ENCODE measurements at places on chromosomes 16 and 17.

- no peak for DNase-seq
Observed at GRCh38 chr17:15469260-15469659, 1.8 kb upstream of the CDRT4 start.

GRCh38 chr16:88703486-88704309 is 2.5 kb downstream of the RNF166 start:
- no peak for DNase-seq

GRCh38 chr17:55341432-55341831 is 76.7 kb downstream of the HLF start:
- no peak for DNase-seq

GRCh38 chr17:4560421-4560820 is at the start of gene GGT6:
TSS of gene GGT6 (minus strand) at chr17:4560577. CDS start at chr17:4560521, 56 bp downstream.
- DNase-seq = no peak

DNA sequence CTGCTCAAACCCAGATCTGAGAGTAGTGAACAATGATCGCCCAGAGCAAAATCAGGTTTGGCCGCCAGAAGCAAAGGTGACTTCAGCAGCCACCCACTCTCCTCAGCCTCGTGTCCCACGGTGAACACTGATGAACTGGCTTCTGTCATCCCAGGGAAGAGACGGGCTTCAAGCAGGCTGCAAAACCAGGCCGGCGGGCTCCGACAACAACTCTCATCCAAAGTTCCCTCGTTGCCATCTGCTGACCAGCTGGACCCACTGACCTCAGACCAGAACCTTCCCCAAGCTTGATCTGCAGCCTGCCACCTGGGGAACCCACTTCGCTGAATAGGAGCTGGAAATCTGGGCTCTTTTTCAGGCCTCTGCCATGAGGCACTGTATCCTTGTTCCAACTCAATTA is 69.6 kb upstream of the MRTFB start:
- no peak for DNase-seq

- DNase-seq = no peak
Observed at GRCh38 chr16:84040823-84041820, 1.5 kb downstream of the SLC38A8 start.

DNA sequence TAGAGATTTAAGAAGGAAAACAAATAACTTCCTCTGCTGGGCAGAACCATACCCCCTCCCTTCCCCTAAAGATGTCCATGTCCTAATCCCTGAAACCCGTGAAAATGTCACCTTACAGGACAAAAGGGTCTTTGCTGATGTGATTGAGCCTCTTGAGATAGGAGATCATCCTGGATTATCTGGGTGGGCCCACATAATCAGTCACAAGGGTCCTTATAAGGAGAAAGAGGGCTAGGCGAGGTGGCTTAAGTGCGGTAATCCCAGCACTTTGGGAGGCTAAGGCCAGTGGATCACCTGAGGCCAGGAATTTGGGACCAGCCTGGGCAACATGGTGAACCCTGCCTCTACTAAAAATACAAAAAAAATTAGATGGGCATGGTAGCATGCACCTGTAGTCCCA is 12.0 kb upstream of the SLC39A11 start:
- DNase-seq = no peak

GRCh38 chr16:57413301-57413730 is 8.7 kb downstream of the CCL17 start:
- DNase-seq = no peak

DNA sequence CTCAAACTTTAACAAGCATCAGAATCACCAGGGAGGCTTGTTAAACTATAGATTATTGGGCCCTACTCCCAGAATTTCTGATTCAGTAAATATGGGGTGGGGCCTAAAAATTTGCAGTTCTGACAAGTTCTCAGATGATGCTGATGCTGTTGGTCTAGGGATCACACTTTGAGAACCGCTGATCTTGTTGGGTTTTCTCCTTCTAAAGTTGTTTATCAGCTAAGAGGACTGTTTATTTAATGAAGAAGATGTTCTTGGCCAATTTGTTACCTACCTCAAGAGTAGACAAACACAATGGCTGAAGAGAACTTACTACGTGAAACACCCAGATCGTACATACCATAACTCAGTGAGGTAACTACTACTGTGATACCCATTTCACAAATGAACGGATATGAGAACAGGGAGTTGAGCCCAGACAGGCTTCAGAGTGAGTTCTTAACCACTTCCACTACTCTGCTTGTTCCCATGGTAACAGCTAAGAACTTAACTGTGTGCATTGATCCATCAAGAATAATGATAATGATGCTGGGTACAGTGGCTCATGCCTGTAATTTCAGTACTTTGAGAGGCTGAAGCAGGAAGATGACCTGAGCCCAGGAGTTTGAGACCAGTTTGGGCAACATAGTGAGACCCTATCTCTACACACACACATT is 85.3 kb upstream of the NSRP1 start:
- no peak for DNase-seq

- no peak for DNase-seq
Observed at GRCh38 chr17:48905987-48906515, 2.2 kb upstream of the UBE2Z start.

DNA sequence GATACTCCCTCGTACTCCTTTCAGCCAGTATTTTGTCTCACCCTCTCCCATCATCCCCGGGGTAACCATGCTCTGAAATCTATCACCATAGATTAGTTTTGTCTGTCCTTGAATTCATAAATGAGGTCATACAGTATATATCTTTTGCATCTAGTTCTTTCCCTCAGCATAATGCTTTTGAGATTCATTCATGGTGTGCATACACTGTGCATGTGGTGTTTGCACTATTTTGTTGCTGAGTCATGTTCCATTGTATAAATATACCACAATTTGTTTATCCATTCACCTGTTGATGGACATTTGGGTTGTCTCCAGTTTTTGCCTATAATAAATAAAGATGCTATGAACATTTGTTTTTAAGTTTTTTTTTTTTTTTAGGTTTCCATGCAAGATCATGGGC is 34.2 kb upstream of the NLRP1 start:
- DNase-seq = no peak

DNA sequence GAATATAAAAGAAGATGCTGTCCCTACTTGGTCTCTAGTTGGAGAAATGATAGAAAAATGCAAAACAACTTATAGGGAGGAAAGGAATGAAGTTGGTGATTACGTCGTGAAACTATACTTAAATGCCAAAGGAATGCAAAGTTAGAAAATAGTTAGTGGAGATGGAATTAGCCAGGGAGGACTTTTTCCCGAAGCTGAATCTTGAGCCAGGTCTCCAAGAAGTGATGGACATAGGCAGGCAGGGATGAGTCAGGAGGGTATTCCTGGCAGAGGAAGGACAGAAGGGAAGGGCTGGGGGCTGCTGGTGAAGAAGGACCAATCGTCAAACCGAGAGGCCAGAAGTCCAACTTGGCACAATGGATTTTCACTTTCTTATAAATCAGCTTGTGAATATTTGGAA is 1.8 kb downstream of the SNTB2 start:
- DNase-seq = no peak

- no peak for DNase-seq
Observed at GRCh38 chr17:43986225-43986981, 18.0 kb upstream of the NAGS start.

DNA sequence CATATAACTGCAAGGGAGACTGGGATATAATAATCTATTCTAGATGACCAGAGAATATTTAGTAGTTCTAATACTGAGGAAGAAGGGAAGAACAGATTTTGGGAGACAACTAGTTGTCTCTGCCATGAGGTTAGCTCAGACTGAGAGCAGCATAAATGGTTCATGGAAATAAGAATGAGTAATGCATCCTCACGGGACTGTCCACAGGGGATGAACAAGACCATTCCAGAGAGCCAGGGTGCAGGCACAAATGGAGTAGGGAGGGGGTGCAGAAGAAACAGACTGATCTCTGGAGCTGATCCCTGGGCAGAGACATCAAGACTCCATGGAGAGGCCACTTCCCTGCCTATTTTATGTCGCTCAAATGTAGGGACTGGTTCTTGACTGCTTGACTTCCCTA is 30.4 kb downstream of the NLRC5 start:
- DNase-seq = no peak

- DNase-seq = no peak
Observed at GRCh38 chr16:508884-509736, 18.4 kb upstream of the CAPN15 start.

DNA sequence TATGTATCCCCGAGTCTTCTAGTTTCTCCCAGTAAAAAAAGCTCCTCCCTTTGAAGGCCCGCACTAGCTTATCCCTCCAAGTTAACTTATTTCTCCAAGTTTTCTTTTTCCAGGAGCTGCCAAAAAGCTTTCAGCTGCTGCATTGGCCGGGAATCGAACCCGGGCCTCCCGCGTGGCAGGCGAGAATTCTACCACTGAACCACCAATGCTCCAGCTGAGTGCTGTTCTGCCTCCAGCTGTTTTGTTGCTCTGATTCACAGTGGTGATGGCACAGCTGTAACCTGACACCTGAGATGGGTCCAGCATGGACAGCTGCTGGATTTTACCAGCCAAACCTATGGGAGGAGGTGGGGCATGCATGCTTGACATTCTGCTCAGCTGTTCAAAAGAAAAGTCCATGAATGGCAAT is 22.1 kb downstream of the VAC14 start:
- peak; percentile 66 for DNase-seq

GRCh38 chr16:85615852-85616606 is 2.9 kb downstream of the GSE1 start:
- DNase-seq = peak; percentile 84

GRCh38 chr17:34375426-34375997 is 12.5 kb upstream of the CCL1 start:
- DNase-seq = no peak

DNA sequence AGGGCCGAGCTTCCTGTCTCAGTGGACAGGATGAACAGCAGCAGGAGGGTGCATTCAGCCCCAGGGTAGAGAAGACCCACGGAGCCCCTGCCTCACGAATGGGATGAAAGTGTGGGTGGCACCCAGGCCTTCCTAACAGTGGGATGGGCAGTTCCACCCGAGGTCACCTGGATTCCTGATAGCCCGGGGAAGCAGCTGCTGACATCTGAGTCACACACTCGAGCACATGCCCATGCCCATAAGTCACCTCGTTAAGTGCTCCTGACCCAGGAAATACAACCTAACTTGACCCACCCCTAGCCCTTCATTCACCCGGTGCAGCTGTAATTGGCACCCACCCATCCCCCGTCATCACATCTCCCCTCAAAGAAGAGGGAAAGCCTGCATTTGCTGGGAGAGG is 85.3 kb upstream of the FOXF1 start:
- DNase-seq = no peak

DNA sequence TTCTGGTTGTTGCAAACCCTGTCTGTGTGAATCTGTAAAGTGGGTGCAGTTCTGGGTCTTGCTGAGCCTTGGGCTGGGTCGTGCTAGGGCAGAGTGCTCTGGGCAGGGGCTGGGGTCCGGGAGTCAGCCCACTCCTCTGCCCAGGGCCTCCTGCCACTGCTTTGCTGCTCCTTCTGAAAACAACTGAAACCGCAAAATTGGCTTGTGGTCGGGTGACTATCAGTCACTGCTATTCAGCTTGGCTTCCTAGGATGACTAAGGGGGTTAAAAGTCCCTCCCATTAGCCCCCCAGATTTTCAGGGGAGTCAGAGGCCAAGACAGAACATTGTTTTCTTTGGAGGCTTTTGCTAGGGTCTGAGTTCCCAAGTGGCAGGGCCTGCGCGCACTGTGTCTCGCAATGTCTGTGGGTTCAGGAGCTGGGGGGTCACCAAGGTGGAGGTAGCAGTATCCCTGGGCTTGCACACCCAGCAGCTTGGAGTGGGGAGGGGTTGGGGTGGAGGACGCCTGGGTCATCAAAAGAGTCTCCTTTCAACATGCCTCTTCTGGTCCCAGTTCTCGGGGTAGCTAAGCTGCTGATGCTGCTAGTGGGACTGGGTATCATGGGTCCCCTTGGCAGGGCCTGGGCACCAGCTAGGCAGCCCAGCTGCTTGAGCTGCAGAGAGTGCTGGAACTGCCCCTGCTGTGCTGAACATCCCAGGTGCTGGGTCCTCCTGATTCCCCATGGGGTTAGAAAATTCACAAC is 13.5 kb upstream of the TBX21 start:
- no peak for DNase-seq

DNA sequence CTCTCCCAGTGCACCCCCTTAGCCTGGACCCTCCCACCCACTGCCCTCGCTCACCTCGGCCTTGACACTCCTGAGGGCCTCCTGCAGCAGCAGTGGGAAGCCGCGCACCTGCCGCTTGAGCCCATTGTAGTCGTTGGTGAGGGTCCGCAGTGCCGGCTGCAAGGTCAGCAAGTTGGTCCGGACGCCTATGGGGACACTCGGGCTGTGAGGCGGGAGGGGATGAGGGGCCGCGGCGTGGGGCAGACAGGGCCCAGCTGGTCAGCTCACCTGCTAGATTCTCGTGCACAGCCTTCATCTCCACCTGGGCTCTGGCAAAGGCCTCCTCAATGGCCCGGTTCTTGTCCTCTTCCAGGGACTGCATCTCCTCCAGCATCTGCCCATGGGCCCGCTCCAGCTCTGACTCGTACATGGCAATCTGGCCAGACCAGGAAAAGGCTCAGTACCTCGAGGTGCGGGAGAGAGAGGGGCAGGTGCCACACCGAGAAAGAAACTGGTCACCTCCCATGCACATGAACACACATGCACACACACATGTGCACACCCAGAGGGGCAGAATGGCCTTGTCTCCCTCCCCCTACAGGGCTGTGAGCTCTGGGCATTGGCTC is 32.6 kb downstream of the KIFC3 start:
- DNase-seq = no peak

DNA sequence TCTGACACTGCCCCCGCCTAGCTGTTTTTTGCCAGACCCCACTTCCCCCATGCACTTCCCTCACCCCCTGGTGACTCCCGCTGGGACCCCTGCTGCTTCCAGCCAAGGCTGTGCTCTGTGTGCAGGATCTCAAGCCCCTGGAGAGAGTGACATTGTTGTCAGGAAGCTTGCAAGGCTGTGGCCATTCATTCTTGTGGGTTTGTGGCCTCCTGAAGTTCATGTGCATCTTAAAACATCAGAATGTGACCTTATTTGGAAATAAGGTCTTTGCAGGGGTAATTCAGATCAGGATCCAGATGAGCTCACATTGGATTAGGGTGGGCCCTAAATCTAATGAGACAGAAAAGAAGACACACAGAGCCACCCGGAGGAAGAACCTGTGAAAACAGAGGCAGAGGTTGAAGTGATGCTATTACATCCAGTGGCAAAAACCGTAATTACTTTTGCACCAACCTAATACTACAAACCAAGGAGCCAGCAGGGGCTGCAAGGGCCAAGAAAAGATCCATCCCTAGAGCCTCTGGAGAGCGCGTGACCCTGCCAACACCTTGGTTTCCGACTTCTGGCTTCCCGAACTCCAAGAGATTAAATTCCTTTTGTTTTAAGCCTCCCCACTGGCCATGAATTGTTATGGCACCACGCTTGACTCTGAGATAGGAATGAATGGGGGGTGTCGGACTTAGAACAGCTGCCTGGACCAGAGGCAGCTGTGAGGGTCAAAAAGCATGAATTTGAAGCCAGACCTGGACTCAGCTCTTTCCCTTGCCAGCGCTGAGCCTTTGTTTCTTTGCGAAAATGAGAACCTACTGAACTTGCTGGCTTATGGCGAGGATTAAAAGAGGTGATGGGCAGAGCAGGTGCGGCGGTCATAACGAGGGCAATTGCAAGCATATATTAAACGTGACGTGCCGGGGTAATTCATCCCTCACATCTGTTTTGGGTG is 75.5 kb downstream of the BMERB1 start:
- no peak for DNase-seq

DNA sequence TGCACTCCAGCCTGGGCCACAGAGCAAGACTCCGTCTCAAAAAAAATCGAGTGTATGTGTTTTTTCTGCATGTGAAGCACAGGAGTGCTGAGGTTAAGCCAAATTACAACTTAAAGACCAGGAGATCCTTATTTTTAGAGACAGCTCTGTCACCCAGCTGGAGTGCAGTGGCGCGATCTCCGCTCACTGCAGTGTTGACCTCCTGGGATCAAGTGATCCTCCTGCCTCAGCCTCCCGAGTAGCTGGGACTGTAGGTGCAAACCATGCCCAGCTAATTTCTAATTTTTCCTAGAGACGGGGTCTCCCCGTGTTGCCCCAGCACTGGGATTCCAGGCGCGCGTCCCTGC is 7.5 kb upstream of the PPP1R27 start:
- DNase-seq = no peak
